ENCODE measurements at places on chromosomes 4 and X. TPM values are rescaled to one million over a fixed set of nuclear protein-coding genes. Genes with fewer than 3 reads are reported as not detected.

DNA sequence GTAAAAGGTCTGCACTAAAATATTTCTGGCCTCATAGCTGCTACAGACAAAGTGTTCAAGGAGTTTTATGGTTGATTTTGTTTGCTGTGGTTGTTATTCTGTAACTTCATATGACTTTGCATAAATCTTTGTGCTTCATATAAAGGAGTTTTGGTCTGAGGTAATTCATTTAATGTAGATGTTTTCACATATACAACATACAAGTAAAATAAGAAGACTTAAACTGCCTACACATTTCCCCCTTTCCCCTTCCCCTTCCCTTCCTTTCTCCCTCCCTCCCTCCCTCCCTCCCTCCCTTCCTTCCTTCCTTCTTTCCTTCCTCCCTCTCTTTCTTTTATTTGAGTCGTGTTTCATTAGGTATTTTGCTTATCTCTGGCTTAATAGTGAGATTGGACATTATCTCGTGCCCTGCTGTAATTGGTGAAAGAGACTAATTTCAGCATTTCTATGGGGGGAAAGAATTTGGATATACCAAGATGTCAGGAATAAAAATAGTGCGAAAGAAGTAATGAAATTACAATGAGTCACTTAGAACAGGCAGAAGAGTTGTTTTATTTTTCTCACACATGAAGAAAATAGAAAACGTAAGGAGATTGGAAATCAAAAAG lies 144.9 kb upstream of the MAD2L1 start:
- no peak for DNase-seq

- DNase-seq, result no peak
These were observed 63.8 kb downstream of the GPRIN3 start for GRCh38 chr4:89243733-89244252.

GRCh38 chrX:10414862-10415261 lies 205.5 kb downstream of the MID1 start:
- DNase-seq, result no peak

DNA sequence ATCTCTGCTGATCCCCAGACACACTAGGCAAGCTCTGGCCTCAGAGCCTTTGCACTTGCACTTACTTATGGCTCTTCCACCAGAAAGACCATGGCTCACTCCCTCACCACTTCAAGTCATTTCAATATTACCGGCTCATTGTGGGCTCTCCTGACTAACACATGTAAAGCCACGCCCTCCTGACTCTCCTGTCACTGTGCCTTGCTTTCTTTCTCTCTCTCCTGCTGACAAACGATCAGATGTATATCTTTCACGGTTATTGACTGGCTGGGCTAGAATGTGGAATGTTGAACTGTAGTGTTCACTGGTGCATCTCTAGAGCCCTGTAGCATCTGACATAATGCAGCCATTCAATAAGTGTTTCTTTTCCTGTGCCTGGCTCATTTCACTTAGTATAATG lies 425.1 kb downstream of the RAB28 start:
- DNase-seq, result no peak

GRCh38 chrX:16212436-16212835 lies 45.2 kb downstream of the MAGEB17 start:
- DNase-seq, result no peak

GRCh38 chrX:107686792-107687191 lies 58.5 kb downstream of the PRPS1 start:
- DNase-seq, result no peak

- no peak for DNase-seq
These were observed 458.0 kb upstream of the NWD2 start for GRCh38 chr4:36786519-36786918.

GRCh38 chrX:37776283-37776986 lies 3.4 kb upstream of the CYBB start:
- DNase-seq, result no peak

DNA sequence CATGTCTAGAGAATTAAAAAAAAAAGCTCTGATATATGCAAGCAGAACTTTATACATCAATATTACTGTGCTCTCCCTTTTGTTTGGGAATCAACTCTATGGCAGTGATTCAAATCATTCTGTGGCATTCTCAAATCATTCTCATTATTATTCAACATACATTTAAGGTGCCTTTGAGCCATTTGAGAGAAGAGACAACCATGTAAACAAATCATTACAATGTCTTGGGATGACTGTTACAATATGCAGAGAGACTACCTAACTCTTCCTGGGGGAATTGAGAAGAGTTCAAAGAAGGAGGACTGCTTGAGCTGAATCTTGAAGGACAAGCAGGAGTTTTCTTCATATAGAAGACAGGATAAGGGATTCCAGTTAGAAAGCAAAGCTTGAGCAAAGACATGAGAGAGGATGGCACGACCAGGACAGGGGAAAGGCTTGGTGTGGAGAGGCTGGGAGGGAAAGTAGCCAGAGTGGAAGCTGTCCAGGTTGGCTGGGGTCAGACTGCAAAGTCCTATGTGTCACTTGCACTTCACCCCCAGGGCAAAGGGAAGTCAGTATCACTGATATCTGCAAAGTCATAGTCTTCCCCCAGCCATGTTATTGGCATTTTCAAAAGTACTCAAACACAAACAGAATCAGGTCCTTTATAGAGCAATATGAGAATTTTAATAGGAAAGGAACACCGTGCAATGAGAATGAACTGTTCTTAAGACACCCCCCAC lies 9.0 kb downstream of the SEC24D start:
- DNase-seq, result no peak

- DNase-seq, result no peak
These were observed 130.5 kb upstream of the SLITRK2 start for GRCh38 chrX:145687146-145687545.

- no peak for DNase-seq
These were observed 81.7 kb upstream of the STOX2 start for GRCh38 chr4:183823434-183823833.

GRCh38 chr4:51906167-51906958 lies 63.4 kb downstream of the DCUN1D4 start:
- DNase-seq, result peak; percentile 54

- no peak for DNase-seq
These were observed 143.6 kb downstream of the FNIP2 start for GRCh38 chr4:158912390-158912789.

GRCh38 chr4:26152056-26152455 lies 168.8 kb upstream of the RBPJ start:
- DNase-seq, result no peak

DNA sequence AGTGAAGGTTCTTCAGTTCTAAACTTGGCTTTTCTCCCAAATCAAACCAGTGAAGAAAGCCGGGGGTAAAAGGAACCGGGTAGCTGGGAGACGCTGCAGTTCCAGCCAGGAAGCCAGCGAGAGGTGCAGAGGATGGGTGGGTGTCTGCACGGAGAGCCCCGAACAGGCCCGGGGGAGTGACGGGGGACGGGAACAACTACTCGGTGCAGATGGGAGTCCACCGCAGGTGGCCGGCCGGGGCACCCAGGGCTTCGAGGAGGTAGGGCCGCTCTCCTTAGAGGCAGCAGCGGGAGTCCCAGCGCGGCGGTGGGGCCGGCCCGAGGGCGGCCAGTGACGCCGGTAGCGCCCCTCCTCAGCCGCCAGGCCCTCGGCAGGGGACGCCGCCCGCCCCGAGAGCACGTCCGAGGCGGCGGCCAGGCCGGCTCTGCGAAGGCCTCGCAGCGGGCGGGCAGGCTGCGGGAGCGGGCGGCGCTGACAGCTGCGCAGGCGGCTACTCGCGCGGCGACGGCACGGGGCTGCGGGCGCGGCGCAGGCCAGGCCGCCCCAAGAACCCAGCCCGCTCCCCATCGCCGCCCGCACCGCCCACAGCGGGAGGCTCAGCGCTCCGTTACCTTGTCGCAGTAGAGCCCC lies 449 bp downstream of the FBXL5 start:
- peak; percentile 77 for DNase-seq

- peak; percentile 5 for DNase-seq
These were observed 257.4 kb upstream of the AGA start for GRCh38 chr4:177699365-177700213.

DNA sequence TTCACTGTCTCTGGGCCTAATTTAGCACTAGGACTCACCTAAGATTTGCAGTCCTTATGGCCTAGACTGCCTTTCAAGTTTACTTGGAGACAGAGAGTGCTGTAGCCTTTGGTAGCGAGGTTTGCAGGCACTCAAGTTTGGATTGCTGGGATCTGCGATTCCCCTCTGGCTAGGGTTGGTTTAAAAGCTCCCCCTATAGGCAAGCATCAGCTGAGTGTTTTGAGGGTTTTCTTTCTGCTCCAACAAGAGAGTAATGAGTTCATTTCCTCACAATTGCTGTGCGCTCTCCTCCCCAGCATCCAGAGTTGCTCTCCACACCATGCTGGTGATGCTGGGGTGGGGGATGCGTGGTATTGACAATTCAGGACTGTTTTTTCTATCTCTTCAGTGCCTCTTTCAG lies 206.9 kb downstream of the GLUD2 start:
- no peak for DNase-seq

DNA sequence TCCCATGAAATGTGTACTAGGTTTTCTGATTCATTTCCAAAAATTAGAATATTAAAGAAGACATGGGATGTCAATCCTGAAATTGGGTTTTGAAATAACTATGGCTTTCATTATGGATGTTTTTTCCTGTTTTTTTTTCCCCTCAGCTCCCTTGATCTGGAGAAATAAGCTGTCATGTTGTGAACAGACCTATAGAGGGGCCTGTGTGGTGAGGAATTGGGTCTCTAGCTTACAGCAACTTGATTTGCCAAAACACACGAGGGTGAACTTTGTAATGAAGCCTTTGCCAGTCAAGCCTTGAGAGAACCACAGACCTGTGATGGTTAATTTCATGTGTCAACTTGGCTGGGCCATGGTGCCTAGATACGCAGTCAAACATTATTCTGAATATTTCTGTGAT lies 2413.6 kb downstream of the PCDH7 start:
- no peak for DNase-seq

- DNase-seq, result no peak
These were observed 97.8 kb downstream of the TMEM47 start for GRCh38 chrX:34559325-34559724.

The CYBB gene
- total RNA-seq, result 2.9 TPM

The DUSP9 gene
- not detected for total RNA-seq

The SLC4A4 gene
- total RNA-seq, result 18.7 TPM

The GJB1 gene
- total RNA-seq, result 39.7 TPM

The CENPVL1 gene
- total RNA-seq, result not detected

The IBSP gene
- not detected for total RNA-seq

The SPANXN4 gene
- total RNA-seq, result not detected

The PNMA6F gene
- not detected for total RNA-seq

The POU4F2 gene
- total RNA-seq, result not detected

The GPR82 gene
- not detected for total RNA-seq

The MTTP gene
- total RNA-seq, result 0.89 TPM

The RHOXF2B gene
- total RNA-seq, result not detected

The PPP2R2C gene
- not detected for total RNA-seq

Measured in stomach (tissue), 19 donors.